Hepatocyte (in vitro differentiated cells): ENCODE measurements at places on chromosomes 2 and 18. TPM values are rescaled to one million over a fixed set of nuclear protein-coding genes. Genes with fewer than 3 reads are reported as not detected.

DNA sequence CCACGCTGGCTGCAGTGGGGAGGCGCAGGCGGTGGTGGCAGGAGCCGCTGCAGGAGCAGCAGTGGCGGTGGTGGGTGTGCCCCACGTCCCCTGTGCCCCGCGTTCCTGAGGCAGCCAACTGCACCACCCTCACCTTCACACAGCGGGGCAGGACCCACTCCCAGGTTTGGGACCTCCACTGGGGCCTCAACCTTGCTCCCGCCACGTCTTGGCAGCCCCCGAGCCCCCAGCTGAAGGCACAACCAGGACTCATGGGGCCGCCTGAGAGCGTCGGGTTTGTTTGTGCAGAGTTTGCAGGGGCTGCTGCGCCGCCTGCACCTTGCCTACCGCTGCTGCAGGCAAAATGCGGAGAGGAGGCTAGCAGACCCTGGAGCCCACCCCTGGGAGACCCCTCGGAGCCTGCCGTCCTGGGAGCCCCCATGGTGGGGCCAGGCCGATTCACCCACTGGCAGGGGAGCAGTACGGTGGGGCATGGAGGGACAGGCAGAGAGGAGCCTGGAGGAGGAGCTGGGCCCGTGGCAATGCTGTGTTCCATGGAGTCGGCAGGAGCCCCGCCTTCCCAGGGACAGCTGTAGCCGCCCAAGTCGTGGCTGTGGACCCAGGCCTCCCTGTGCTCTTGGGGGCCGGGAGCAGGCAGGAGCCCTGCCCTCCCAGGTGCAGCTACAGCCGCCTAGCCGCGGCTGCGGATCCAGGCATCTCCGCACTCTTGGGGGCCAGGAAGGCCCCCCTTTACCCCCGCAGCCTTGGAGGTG is 14.7 kb upstream of the EML6 start:
- DNase-seq, result peak; percentile 51

DNA sequence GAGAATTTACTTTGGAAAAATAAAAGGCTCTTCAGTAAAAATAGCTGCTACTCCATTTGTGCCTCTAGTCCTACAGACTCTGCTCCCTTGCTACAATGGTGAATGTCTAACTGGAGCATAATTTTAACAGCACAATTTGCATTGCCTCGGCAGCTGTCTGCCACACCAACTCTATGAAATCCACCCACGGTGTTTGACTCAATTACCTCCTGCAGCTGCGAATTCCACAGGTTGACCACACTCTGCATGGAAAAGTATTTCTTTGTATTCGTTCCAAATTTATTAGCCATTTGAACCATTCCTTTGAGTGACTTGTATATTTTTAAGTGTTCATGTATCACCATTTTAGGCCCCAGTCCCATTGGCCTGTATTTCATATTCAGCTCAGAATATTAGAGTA is 182.1 kb upstream of the CCDC68 start:
- DNase-seq, result no peak

DNA sequence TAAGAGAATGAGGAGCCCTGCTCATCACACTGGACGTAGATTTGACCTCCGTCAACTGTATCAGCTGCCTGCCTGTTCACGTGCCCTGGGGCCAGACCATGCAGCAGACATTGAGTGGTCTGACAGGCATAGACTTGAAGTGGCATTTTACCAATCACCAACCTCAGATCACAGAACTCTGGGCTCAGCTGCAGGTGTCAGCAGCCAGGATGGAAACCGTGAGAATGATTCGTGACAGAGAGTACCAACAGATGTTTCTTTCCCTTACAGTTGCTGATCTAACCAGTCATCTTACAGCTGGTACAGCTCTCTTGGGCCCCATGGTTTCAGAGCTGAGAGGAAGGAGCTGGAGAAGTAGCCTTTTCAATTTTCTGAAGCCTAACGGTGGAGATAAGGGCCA is 148.9 kb downstream of the EN1 start:
- DNase-seq, result no peak

The GAL3ST2 gene
- 0.20 and 0.53 TPM in 2 replicates for total RNA-seq

The TMEM198 gene
- total RNA-seq, result 7.3 and 8.0 TPM in 2 replicates
